ENCODE measurements at places on chromosomes 11 and 22.

- DNase-seq = no peak
Measured at GRCh38 chr11:68839911-68840641, 1.6 kb downstream of the CPT1A start.

GRCh38 chr11:3807909-3808860 lies at the start of gene PGAP2:
PGAP2 (plus strand) TSS chr11:3808560; CDS start chr11:3811260, 2,700 bp downstream.
- DNase-seq = no peak

- DNase-seq = no peak
Measured at GRCh38 chr11:45890886-45891550, 5.6 kb downstream of the MAPK8IP1 start.

GRCh38 chr22:31532060-31532459 lies 35.7 kb downstream of the SFI1 start:
- no peak for DNase-seq

GRCh38 chr11:66373265-66373664 lies 1.7 kb upstream of the SLC29A2 start:
- DNase-seq = no peak

GRCh38 chr11:20278727-20279126 lies 84.8 kb upstream of the HTATIP2 start:
- no peak for DNase-seq

All from stimulated activated CD8-positive, alpha-beta memory T cell treated with anti-CD3 and anti-CD28 coated beads, Interleukin-2, amount 100 ng/mL, for 1 hour (primary cell).